ENCODE measurements at places on chromosomes 16 and 17. TPM values are rescaled to one million over a fixed set of nuclear protein-coding genes. Genes with fewer than 3 reads are reported as not detected.

The PIPOX gene
- total RNA-seq: 9.7 TPM

The TBC1D3 gene
- not detected for total RNA-seq

The NPLOC4 gene
- 63.8 TPM for total RNA-seq

The ALOX15B gene
- 5.1 TPM for total RNA-seq

The PRAC1 gene
- not detected for total RNA-seq

All from hematopoietic multipotent progenitor cell (in vitro differentiated cells).